Large intestine (tissue), 12 donors: ENCODE measurements at places on chromosomes 3 and 15. TPM values are rescaled to one million over a fixed set of nuclear protein-coding genes. Genes with fewer than 3 reads are reported as not detected.

DNA sequence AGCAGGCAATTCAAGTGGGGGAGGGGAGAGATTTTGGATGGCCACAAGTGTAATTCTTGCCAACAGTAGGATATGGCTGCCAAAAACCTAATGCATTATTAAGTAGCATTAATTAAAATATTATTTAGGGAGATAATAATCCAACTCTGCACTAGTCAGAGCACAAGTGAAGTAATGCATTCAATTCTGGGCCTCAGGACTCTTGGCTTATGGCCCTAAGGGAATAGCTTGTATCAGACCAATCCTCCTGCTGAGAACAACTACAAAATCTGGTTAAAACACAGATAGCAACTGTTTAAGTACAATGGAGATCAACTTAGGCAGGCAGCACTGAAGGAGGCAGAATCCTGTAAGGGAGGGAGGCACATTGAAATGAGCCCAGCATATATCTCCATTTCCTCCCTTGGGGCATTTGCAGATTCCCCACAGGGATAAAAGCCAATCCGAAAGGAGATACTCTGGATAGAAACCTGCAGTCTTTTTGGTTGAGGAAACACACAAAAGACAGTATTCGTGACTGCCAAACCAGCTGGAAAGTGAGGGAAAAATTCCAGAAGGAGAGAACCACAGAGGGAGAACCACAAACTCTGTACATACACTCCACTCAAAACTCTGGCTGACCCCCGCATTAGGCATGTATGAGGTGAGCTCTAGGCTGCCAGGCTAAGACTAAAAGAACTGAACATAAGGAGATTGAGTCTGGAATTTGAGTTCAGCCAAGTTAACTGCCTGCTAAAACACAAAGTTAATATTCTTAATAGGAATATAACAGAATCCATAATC, 57.4 kb downstream of the ETFA start:
- no peak overlapping the region for H3K4me3 ChIP-seq
- no peaks in the 10 kb centered on the region for H3K27me3 ChIP-seq
- no peaks in the 10 kb centered on the region for H3K4me1 ChIP-seq
- peaks cover 17% of the 10 kb centered on the region for H3K36me3 ChIP-seq
- no peak overlapping the region for H3K27ac ChIP-seq
- DNase-seq = no peak

DNA sequence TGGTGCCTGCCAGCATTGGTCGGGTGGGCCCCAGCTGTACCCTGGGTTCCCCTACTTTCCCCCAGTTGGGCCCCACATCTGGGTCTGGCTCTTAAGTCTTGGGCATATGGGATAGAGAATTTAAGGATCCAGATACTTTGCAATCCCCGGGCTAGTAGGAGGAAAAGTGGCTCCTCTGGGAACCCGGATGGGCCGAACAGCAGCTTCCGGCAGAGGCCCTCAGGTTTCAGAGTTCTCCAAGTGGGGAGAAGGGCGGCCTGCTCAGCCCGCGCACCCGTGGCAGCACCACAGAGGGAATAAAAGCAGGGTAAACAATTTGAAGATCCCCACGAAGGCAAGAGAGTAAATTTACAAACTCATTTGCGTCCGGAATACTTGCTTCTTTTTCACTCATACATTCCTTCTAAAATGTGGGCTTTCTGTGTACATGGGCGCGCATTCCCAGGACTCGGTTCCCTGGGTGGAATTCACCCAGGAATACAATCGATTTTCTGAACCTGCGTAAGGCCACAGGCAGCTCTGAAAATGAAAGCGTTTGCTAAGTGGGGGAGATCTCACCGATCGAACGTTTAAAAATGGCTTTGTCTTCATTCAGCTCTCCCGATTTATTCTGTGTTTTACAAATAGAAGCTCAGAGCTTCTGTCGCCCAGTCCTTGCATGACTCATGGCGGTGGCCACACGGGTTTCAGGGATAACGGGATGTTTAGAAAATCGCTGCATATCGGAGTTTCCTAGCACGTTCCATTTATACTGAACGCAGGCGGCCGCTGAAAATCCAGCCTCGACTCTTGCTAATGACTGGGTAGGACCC, 74.0 kb upstream of the POLG start:
- peak; percentile 20 for DNase-seq
- no peak overlapping the region for H3K4me3 ChIP-seq
- no peaks in the 10 kb centered on the region for H3K36me3 ChIP-seq

- DNase-seq = peak; percentile 65
- H3K27me3 ChIP-seq = no peaks in the 10 kb centered on the region
- peaks cover 3% of the 10 kb centered on the region for H3K4me1 ChIP-seq
- no peak overlapping the region for H3K4me3 ChIP-seq
- no peak overlapping the region for H3K27ac ChIP-seq
- H3K36me3 ChIP-seq = no peaks in the 10 kb centered on the region
Observed at GRCh38 chr3:48151058-48151806, 37.0 kb downstream of the CDC25A start.

DNA sequence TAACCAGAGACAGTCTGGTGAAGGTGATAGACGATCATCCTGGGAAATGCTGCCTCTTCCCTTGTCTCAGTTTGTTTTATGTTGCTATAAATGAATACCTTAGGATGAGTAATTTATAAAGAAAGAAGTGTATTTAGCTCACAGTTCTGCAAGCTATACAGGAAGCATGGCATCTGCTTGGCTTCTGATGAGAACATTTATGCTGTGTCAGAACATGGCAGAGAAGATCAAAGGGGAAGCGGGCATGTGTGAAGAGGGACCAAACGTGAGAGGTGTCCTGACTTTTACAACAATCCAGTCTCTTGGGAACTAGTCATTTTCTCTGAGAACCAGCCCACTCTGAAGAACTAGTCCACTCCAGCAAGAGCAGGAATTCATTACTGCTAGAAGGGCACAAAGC, 9.6 kb downstream of the CMC1 start:
- H3K27me3 ChIP-seq = no peaks in the 10 kb centered on the region
- no peak overlapping the region for H3K27ac ChIP-seq
- no peak for DNase-seq
- H3K4me3 ChIP-seq = no peak overlapping the region

- peaks cover 4% of the 10 kb centered on the region for H3K4me1 ChIP-seq
- no peak overlapping the region for H3K4me3 ChIP-seq
- DNase-seq = no peak
- H3K36me3 ChIP-seq = no peaks in the 10 kb centered on the region
- no peak overlapping the region for H3K27ac ChIP-seq
- H3K27me3 ChIP-seq = peaks cover 48% of the 10 kb centered on the region
Observed at GRCh38 chr15:51269496-51269895, 68.9 kb downstream of the CYP19A1 start.

DNA sequence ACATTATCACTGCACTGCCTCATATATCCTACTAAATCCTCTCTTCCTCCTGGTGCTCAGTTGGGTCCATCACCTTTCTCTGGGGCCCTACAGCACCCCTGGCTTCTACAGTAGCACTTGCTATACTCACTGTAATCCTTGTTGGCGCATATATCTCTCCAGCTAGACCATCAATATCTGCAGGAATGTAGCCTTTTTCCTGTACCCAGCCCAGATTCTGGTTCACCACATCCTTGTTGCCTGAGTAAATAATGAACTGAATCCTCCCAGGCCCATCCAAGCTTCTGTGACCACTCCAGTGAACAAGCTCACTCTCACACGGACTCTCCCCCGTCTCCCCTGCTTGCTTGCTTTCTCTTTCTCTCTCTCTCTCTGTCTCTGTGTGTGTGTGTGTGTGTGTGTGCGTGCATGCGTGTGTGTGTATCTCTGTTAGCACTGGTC, 62.5 kb upstream of the LIPC start:
- H3K27me3 ChIP-seq = no peaks in the 10 kb centered on the region
- no peaks in the 10 kb centered on the region for H3K36me3 ChIP-seq
- no peak overlapping the region for H3K27ac ChIP-seq
- peak; percentile 58 for DNase-seq
- no peaks in the 10 kb centered on the region for H3K4me1 ChIP-seq
- no peak overlapping the region for H3K4me3 ChIP-seq

DNA sequence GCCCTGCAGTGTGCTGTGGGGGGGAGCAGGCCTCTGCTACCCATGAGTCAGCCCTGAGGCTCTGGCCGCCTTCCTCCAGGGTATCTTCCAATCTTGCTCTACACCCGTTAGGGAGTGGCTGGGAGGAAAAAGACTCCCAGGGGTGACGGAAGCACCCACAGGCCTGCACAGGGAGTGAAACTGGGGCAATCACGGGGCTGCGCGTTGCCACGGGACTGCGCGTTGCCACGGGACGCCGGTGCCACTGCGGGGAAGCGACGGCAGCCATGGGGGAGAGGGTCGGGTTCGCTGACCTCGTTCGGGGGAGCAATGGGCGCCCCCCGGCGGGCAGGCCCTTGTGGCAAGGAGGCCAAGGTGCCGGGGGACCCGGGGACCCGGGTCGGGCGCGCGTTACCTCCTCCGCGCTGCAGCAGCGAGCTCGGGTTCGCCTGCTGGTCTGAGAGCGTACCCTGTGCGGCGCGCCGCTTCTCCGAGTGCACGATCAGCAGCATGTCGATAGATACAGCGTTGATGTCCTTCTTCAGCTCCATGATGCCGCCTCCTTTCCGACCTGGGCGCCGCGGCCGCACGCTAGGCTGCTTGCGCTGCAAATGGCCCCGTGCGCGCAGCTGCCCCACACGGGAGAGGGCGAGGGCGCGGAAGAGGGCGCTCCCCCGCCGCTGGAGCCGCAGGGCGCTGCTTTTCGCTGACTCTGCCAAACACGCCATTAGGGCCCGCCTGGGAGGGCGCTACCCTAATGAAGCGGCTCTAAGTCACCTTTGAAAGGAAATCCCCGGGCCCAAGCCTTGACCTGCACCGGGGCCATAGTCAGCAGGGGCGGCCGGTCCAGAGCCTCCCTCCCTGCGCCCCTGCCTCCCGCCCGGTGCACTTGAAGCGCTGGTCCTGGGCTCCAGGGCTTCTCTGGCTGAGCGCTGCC, at the start of gene KY:
Gene KY (minus strand): TSS at position 592 of the 916 bp plus-strand sequence. CDS start 62 bp downstream, at position 530.
- no peaks in the 10 kb centered on the region for H3K36me3 ChIP-seq
- peaks cover 6% of the 10 kb centered on the region for H3K4me1 ChIP-seq
- no peak within 1 kb of the TSS for H3K27ac ChIP-seq
- H3K4me3 ChIP-seq = peak within 1 kb of the TSS; percentile 30

GRCh38 chr15:99369196-99369595, 117.9 kb downstream of the LRRC28 start:
- H3K4me1 ChIP-seq = no peaks in the 10 kb centered on the region
- no peak overlapping the region for H3K27ac ChIP-seq
- DNase-seq = no peak
- H3K4me3 ChIP-seq = no peak overlapping the region

- H3K4me1 ChIP-seq = no peaks in the 10 kb centered on the region
- no peaks in the 10 kb centered on the region for H3K27me3 ChIP-seq
- DNase-seq = no peak
- no peak overlapping the region for H3K4me3 ChIP-seq
- H3K36me3 ChIP-seq = no peaks in the 10 kb centered on the region
Observed at GRCh38 chr3:79396595-79396994, 371.2 kb downstream of the ROBO1 start.

- DNase-seq = no peak
- no peaks in the 10 kb centered on the region for H3K27me3 ChIP-seq
- H3K4me1 ChIP-seq = no peaks in the 10 kb centered on the region
- H3K27ac ChIP-seq = no peak overlapping the region
- H3K36me3 ChIP-seq = peaks cover 2% of the 10 kb centered on the region
Observed at GRCh38 chr15:79903144-79903543, 6.3 kb upstream of the MTHFS start.

DNA sequence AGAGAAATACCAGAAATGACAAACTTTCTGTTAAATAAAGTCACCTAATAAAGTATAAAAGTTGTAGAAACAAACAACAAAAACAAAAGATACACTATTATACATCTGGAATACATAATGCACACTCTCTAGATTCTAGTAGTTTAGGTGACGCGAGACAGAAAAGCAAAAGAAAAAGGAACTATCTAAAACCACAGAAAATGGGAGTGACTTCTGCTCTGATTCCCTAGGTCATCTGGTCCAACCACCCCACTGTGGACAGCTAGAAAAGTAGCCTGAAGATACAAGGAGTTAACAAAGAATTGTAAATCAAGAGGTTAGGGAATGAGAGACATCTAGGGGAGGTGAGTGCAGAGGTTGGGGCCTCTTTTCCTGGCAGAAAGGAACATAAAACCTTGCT, 39.1 kb downstream of the DHX36 start:
- no peak for DNase-seq
- no peak overlapping the region for H3K4me3 ChIP-seq
- H3K27me3 ChIP-seq = no peaks in the 10 kb centered on the region
- H3K4me1 ChIP-seq = no peaks in the 10 kb centered on the region
- H3K36me3 ChIP-seq = peaks cover 56% of the 10 kb centered on the region

GRCh38 chr3:14243782-14244181, 65.2 kb downstream of the LSM3 start:
- H3K4me1 ChIP-seq = peaks cover 5% of the 10 kb centered on the region
- H3K27ac ChIP-seq = no peak overlapping the region
- no peaks in the 10 kb centered on the region for H3K36me3 ChIP-seq

Gene TEX55
- not detected for polyA plus RNA-seq

Gene EIF4E3
- 7.7 TPM for polyA plus RNA-seq

- H3K4me3 ChIP-seq = no peak overlapping the region
- peaks cover 24% of the 10 kb centered on the region for H3K4me1 ChIP-seq
- DNase-seq = no peak
- H3K36me3 ChIP-seq = peaks cover 4% of the 10 kb centered on the region
Observed at GRCh38 chr3:8532251-8532871, 30.7 kb downstream of the LMCD1 start.

Gene RNF111
- polyA plus RNA-seq = 30.7 TPM

DNA sequence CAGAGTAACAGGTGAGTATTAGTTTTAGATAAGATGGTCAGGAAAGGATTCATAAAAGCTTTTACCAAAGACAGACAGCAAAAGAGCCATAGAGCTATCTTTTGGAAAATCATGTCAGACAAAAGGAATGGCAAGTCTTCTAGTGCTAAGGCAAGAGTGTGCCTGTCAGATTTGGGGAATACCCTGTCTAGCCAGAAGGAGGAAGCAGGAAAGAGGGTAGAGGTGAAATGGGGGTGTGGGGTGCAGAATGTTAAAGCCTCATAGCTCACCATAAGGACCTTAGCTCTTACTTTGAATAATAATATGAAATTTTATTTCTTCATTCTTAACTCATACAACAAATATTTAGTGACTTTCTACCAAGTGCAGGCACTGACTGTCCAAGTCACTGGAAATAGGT, 512.1 kb upstream of the ROBO2 start:
- no peaks in the 10 kb centered on the region for H3K27me3 ChIP-seq
- H3K4me3 ChIP-seq = no peak overlapping the region
- H3K27ac ChIP-seq = no peak overlapping the region
- no peaks in the 10 kb centered on the region for H3K4me1 ChIP-seq
- DNase-seq = no peak

Gene COL7A1
- polyA plus RNA-seq = 121 TPM

- H3K4me1 ChIP-seq = no peaks in the 10 kb centered on the region
- no peak overlapping the region for H3K4me3 ChIP-seq
- no peaks in the 10 kb centered on the region for H3K27me3 ChIP-seq
Observed at GRCh38 chr3:179902061-179902460, 134.7 kb downstream of the PEX5L start.

Gene AAGAB
- polyA plus RNA-seq = 31.1 TPM

DNA sequence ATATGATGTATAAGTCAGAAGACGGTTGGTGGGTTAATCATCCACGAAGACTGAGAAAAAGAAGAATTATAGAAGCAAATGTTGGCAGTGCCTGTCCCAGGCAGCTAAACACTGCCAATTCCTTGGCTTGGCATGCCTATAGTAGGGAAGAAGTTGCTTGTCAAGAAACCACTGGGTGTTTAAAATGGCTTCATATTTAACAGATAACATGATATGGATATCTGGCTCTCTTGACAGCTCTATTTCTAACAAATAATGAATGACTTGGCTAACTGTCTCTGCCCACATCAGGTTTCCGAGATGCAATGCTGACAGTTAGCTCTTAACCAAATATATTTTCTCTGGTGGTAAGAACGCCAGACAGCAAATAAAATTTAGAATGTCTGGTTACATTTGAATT, 341.7 kb upstream of the KCNMB2 start:
- DNase-seq = no peak
- no peaks in the 10 kb centered on the region for H3K27me3 ChIP-seq
- no peak overlapping the region for H3K27ac ChIP-seq
- no peak overlapping the region for H3K4me3 ChIP-seq
- H3K36me3 ChIP-seq = no peaks in the 10 kb centered on the region
- H3K4me1 ChIP-seq = no peaks in the 10 kb centered on the region
